Fibroblast of skin of left quadriceps (primary cell): ENCODE measurements at places on chromosomes 6 and 20.

- DNase-seq: no peak
These were observed 20.7 kb upstream of the CGA start for GRCh38 chr6:87115402-87116135.

DNA sequence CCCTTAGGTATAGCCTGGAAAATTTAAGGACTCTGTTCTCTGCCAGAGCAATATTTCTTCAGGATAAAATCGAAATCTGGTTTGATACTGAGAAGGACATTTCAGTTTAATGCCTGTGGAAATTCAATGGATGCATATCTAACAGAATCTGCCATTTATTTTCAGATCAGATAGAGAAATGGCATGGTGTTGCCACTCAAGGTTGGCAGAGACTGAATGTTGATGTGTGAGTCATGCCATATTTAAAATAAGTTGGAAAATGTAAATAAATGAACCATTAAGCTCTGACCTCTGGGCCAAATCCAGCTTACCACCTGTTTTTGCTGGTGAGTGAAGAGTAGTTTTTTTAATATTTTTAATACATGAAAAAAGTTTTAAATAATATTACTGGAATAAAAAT, 594.6 kb downstream of the DOK5 start:
- DNase-seq: no peak

- peak; percentile 76 for DNase-seq
These were observed 1.6 kb downstream of the PXDC1 start for GRCh38 chr6:3749977-3750316.

DNA sequence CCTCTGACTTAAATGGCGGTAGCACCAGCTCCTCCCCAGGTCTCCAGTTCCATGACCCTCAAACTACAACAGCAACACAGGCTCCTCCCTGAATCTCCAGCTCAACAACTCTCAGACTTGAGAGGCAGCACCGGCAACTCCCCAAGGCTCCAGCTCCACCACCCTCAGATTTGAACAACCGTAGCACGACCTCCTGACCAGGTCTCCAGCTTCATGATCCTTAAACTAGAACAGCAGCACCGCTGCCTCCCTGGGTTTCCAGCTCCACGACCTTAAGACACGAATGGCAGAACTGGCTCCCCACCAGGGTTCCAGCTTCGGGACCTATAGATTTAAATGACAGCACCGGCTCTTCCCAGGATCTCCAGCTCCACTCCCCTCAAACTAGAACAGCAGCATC, 325.8 kb downstream of the PREX1 start:
- no peak for DNase-seq

DNA sequence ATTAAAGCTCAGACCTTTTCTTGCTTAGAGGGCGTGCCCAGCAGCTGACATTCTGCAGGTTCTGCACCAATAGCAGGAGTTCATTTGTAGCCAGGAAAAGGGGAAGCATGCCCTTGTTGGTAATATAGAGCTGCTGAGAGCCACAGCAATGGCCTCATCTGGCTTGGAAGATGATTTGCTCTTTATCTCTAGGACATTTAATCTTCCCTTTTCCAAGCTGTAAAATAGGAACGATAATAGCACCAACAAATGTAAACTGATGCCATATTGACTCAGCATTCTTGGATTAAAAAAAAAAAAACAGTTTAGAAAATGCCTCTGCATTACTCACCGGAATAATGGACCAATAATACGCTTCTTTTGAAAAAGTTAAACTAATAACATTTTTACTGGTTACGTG, 93.4 kb upstream of the SLC2A12 start:
- DNase-seq: no peak

- DNase-seq: no peak
These were observed 264.4 kb downstream of the COL12A1 start for GRCh38 chr6:74941424-74941823.

GRCh38 chr6:102660303-102660702, 1266.8 kb downstream of the GRIK2 start:
- DNase-seq: no peak
